ENCODE measurements at places on chromosomes 1 and 21. TPM values are rescaled to one million over a fixed set of nuclear protein-coding genes. Genes with fewer than 3 reads are reported as not detected.

Gene SLFNL1
- 0.20 TPM for polyA plus RNA-seq

Gene WDR64
- 0.90 TPM for polyA plus RNA-seq

Gene GCSAML
- not detected for polyA plus RNA-seq

Gene B3GALT2
- 0.14 TPM for polyA plus RNA-seq

Gene HAO2
- polyA plus RNA-seq, result not detected

Gene OR2T33
- polyA plus RNA-seq, result not detected

Data from IgD-negative memory B cell (primary cell).